ENCODE measurements at places on chromosomes 6 and 20.

- DNase-seq: no peak
These were observed 181.4 kb downstream of the SIM1 start for GRCh38 chr6:100283285-100283684.

DNA sequence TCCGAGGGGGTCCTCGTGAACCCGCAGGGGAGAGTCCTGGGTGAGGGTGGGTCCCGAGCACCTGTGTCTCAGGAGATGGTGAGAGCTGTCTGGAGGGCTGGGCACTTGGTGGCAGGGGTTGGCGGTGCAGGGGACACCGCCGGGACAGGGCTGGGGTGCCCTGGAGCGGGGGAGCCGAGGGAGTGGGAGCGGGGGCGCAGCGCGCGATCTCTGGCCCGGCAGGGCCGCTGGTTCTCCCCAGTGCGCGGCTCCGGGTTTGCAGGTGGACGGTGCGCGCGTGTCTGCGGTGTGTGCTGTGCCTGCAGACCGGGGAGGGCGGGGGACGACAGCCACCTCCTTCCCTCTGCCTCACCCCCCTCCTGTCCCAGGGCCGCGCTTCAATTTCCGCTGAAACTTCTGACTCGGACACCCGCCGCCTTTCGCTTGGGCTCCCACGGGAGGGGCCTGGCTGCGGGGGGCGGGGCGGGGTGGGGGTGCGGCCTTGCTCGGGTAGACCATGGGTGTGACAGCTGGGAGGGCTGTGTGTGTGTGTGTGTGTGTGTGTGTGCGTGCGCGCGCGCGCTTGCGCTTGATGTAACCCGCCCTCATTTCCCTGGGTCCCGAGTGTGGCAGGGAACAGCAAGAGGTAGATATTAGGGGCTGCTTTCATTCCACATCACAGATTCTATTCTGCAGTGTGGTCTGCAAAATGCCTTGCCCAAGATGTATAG is 1.2 kb downstream of the TRIB3 start:
- peak; percentile 77 for DNase-seq

- peak; percentile 54 for DNase-seq
These were observed 8.8 kb upstream of the C20orf144 start for GRCh38 chr20:33653218-33653899.

- DNase-seq: no peak
These were observed at the start of gene TFAP2B for GRCh38 chr6:50818673-50819072. Gene TFAP2B, plus strand, starts transcription at chr6:50818871. Its CDS starts 21 bp downstream, at chr6:50818892.

GRCh38 chr20:47710665-47711045 is 74.6 kb downstream of the SULF2 start:
- no peak for DNase-seq

DNA sequence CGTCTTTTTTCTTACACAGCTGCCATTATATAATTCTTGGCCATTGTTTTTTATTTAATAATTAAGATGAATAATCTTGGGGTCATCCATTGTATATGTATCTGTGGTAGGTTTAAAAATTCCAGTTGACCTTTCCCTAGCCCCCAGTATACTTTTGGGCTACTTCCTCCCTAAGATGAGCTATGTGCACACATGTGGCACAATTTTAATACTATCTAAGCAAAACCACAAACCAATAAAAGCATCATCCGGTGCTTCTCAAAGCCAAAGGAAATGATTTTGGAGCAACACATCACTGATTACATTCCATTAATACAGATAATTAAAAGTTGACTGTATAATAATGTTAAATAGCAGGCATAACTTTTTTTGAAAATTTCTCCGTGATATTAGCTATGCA is 161.2 kb downstream of the ATXN1 start:
- no peak for DNase-seq

Measured in NCI-H2171 (cell line).